ENCODE measurements at places on chromosomes 5 and 9. TPM values are rescaled to one million over a fixed set of nuclear protein-coding genes. Genes with fewer than 3 reads are reported as not detected.

DNA sequence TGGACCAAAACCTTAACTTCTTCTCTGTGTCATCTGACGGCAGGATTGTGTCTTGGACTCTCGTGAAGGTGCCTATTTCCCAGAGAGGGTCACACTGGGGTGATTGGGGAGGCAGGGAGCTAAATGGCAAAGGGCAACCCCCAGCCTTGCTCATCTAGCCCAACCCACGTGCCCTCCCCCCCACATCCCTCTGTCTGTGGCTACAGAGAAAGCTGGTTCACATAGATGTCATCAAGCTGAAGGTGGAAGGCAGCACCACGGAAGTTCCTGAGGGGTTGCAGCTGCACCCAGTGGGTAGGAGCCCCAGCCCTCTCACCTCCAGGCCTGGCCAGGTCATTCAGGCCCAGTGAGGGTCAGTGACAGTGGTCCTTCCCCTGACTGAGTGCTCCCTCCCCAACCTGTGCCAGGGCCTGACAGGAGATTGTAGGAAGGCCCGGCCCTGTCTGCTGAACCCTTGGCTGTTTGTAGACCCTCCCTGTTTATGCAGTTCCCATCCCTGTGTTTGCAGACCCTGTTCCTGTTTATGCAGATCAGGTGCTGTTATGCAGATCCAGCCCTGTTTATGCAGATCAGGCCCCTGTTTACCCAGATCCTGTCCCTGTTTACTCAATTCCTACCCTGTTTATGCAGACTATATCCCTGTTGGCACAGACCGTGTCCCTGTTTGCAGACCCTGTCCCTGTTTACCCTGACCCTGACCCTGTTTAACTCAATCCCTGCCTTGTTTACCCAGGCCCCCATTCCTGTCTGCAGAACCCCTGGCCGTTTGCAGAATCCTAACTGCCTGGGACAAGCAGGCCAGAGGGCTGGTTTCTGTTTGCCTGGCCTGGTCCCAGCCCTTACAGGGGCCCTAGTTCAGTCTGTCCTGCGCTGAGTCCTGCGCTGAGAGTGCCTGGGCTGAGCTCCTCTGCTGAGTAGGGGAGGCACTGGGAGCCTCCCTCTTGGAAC is 10.4 kb downstream of the ENHO start:
- DNase-seq, result no peak

RNF130 gene
- 71.3 TPM for polyA plus RNA-seq

TLX3 gene
- 0.16 TPM for polyA plus RNA-seq

MTREX gene
- 27.5 TPM for polyA plus RNA-seq

DNA sequence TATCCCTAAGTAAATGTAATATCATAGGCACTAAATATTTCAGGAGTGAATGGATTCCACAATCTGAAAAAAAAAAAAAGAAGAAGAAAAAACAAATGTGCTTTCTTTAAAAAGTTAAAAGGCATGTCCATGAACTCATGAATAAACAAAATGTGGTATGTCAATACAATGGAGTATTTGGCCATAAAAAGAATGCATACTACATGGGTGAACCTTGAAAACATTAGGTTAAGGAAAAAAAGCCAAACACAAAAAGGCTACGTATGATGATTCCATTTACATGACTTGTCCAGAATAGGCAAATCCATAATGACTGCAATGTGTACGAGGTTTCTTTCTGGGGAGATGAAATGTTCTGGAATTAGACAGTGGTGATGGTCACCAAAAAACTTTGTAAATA is 45.3 kb downstream of the FNIP1 start:
- DNase-seq, result no peak

DNA sequence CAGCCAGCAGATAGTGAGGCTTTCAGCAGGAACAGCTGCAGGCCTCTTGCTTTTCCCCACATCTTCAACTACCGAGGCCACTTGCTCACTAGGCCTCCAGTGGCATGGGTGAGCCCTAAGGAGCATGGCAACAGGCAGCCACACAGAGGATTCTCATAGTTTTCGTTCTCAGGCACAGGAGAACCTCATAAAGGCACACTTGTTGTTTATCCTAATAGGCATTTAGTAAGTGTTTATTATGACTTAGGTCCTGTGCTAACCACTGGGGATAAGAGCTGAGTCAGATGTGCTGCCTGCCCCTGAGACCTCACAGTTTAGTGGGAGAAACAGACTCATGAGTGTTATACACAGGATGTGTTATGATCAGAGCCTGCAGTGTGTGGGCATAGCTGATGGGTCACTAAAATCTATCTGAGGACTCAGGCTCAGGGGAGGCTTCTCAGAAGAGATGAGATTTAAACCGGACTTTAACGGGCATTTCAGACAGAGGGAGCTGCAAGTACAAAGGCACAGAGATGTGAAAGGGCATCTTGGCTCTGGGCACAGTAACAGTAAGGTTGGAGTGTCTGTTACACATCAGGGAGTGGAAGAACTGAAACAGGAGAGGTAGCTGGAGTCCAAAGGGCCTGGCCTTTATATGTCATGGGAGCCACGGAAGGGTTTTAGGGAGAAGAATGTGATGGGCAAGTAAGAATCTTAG is 21.0 kb upstream of the HEMGN start:
- DNase-seq, result no peak

DNA sequence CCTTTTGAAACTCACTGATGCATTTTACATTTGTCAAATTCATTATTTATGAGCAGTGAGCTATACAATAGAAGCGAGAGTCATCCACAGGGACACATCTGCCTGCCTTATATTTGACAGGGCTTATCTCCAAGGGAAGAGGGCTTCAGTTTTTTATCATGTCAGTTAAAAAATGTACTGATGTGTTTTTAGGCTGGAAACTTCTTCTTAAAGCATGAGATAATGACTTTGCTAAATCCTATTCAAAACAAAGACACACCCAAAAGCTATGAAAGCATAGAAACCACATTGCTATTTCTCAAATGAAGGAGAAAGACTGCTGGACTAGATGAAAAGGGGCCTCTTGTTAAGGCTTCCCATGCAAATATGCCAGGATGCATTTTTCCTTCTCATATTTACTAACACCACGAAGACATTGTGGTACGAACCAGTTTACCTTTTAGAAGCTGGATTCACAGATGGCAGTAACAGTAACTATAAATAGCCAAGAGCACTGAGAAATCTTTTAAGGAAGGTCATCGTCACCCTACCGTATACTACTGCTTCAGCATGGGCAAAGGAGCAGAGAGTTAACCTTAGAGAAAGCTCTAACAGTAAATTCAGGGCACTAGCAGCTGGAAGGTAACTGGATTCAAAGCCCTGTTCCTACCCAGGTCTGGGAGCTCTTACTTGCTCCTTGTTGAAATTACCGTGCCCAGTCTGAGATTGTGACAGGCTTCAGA is 86.3 kb upstream of the IFNK start:
- DNase-seq, result no peak

GRCh38 chr5:6632324-6632887 is 438 bp downstream of the NSUN2 start:
- no peak for DNase-seq

GNAQ gene
- 42.2 TPM for polyA plus RNA-seq

GRCh38 chr5:168014433-168015123 is 276.9 kb upstream of the WWC1 start:
- DNase-seq, result no peak

DNA sequence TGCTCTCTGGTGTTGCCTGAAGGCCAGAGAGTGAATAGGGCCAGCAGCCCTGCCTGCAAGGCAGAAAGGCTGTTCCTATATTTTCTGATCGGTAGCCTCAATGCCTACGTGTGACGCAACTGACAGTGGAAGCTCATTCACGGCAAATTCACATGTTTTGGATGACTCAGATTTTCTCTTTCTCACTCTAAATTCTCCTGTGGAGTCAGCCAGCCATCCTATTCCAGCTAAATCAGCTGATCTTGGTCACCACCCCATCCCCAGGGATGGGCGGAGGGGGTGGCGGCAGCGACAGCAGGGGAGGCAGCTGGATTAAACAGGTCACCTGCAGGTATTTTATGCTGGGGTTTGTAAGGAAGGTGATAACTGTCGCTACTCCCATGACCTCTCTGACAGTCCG is 52.3 kb downstream of the ZNF510 start:
- no peak for DNase-seq

DNA sequence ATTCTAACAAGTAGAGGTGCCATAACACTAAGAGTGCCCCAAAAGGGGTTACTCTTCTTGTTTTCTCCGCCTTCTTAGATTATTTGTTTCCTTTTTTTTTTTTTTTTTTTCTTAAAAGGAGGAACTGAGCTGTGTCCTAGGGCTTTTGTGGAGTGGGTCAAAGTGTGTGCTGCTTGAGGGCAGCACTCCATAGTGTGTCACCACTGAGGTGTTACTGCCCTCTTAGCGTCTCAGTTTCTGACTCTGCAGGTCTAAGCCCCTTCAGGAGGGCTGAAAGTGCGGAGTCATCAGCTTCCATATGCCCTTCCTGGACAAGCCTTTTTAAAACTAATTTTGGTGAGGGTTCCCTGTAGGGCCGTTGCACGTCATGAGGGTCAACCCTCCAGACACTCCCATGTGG is 12.6 kb upstream of the NANS start:
- no peak for DNase-seq

GRCh38 chr5:54310433-54311175 is at the start of gene ARL15:
Gene ARL15, minus strand, starts transcription at chr5:54310573.
- peak; percentile 97 for DNase-seq

DNA sequence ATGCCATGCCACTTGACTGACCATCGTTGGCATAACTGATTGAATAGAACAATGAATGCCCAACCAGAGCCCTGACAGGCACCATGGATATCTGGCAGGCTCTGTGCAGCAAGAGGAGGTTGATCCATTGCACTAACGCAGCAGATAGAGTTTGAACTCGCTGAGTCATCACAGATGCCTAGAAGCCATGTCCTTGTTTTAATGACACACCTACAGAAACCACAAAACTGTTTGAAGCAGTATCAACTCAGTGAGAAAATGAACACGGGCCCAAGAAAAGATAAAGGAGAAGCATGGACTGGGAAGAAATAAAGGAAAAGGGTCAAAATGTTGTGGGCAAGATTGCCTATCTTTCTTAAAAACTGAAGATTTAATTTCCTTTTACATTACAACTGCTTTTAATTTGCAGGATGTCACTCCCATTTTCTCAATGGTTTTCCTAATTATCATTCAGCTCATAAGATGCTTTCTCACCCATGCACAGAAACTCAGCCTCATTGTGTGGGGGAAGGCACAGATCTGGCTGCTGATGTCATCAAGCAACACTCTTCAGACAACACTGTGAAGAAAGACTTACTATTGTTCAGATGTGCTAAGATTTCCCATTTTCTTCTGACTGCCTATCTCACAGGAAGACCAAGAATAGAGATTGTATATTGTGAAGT is 129.0 kb downstream of the PIK3R1 start:
- no peak for DNase-seq

TMEM171 gene
- 0.23 TPM for polyA plus RNA-seq

DNA sequence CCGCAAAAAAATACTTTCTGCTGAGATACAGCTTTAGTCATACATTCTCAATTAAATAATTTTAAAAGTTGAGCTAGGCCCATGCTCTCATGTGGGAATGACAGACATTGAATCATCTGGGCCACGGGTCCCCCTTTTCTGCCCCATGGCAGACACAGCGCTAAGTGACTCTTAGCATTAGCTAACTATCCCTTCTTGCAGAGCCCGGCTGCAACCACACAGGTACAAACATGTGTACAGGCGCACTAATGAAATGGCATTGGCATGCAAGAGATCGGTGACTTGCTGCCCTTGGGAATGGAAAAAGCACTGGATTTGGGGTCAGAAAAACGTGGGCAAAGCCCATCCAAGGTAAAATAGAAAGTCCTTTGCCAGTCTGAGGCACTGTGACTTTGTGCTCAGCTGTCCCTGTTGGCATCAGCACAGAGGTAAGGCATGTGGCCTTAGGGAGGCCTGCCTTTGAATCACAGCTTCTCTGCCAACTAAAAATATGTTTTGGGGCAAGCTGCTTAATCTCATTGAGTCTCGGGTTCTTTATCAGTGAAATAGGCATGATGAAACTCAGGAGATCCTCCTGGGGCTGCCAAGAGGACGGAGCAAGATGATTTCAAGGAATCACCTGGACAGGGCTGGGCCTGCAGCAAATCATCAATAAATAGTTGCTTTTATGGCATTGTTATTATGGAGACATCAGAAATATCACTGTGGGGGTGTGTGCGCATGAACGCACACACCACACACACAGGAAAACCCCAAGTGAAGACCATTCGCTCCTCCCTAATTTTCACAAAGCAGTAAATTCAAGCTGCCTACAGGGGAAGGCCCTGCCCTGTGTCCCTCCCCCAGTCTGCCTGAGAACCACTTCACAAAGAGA is 54.2 kb downstream of the WHRN start:
- DNase-seq, result no peak

NIM1K gene
- polyA plus RNA-seq, result 1.3 TPM

DNA sequence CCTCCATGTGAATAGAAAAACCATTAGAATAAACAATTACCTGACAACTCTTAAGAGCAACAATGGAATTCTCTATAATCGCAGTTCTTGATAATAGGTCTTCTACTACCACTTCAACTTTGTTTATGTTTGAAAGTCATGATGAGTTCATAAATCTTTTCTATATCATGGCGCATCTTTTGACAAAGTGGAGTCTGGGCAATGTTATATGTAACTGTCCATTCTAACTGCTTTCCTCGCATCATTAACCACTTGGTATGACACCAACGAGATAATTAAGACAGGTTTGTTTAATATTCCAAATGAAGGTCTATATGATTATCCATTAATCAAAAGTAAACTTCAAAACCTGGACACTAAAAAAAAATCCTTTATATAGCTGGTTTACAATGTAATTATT is 272.0 kb downstream of the DENND1A start:
- no peak for DNase-seq

DNA sequence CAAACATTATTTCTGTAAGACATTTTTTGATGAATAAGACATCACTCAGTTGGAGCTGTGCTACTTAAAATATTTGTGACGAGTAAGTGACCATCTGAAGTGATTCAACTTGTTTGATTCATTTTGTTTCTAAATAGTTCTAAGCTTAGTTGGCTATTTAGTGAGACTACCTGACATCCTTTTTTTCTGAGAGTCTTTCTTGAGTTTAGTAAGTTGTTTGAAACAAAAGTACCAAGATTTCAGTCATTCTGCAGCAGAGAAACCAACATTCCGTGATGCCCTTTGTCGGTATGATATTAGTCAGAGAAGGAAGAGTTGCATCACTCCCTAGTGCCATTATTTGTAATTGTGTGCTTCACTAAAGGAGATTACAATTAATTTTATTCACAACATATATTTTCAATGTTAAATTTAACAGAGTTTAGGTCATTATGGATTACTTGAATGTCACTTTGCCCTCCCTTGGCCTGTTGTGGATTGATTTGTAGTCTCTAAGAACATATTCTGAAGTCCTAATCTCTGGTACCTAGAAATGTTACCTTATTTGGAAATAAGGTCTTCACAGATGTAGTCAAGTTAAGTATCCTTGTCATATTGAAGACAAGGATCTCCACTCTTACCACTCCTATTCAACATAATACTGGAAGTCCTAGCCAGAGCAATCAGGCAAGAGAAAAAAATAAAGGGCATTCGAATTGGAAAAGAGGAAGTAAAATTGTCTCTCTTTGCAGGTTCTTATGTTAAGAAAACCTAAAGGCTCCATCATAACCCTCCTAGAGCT is 212.2 kb downstream of the PCSK1 start:
- no peak for DNase-seq

GRCh38 chr5:132246806-132247205 is 10.7 kb upstream of the PDLIM4 start:
- DNase-seq, result no peak

CMBL gene
- 28.2 TPM for polyA plus RNA-seq

- DNase-seq, result no peak
Measured at GRCh38 chr5:60521376-60522291, 178.3 kb downstream of the DEPDC1B start.
